ENCODE measurements at places on chromosomes 13 and 19. TPM values are rescaled to one million over a fixed set of nuclear protein-coding genes. Genes with fewer than 3 reads are reported as not detected.

DNA sequence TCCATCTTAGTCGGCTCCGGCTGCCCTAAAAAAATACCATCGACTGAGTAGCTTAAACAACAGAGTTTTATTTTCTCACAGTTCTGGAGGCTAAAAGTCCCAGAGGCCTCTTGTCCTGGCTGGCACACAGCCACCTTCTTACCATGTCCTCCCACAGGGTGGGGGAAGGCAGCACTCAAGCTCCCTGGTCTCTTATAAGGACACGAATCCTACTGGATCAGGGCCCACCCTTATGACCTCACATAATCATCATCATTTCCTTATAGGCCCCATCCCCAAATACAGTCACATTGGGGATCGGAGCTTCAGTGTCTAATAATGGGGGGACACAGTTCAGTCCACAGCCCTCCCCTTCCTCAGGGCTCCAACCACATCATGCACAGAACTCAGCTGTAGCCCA is 2.6 kb upstream of the TUBA3C start:
- no peak for DNase-seq

GRCh38 chr13:21336609-21337349 is 122.3 kb downstream of the ZDHHC20 start:
- no peak for DNase-seq

DNA sequence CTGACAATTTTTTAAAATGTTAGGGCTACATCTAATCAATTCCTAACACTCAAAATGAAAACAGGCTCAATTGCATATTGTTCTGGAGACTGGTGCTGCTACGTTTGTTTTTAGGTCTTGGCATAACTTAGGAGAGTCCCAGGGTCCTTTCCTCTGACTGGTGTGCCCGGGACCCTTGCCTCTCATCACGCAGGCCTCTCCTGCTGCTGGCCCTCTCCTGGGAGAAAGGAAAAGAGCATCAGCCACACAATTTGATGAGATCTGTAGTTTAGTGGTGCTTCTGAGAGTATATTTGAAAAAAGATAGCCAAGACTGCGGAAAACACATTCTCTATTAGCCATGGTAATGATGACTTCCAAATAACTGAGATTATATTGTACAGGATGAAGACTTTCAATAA is 380.0 kb downstream of the KLF12 start:
- DNase-seq: peak; percentile 6

DNA sequence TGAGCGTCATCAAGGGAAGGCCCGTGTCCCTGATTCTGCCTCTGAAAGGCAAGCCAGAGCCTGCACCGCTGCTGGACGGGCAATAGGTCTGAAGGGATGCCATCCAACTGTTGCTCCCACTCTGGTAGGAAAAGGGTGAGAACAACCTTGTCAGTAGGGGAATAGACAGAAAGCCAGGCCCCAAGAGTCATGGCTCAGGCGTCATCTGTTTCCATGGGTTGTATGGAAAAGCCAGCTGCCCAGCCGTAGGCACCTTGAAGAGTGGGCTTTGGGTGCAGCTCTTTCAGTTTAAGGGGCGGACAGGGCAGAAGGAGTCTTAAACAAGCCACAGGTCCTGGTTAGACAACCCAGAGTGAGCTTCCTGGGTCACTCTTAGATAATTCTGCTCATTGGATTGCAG is 66.5 kb downstream of the RNF6 start:
- no peak for DNase-seq

- DNase-seq: peak; percentile 22
Measured at GRCh38 chr19:33905937-33906577, 109.4 kb downstream of the KCTD15 start.

DNA sequence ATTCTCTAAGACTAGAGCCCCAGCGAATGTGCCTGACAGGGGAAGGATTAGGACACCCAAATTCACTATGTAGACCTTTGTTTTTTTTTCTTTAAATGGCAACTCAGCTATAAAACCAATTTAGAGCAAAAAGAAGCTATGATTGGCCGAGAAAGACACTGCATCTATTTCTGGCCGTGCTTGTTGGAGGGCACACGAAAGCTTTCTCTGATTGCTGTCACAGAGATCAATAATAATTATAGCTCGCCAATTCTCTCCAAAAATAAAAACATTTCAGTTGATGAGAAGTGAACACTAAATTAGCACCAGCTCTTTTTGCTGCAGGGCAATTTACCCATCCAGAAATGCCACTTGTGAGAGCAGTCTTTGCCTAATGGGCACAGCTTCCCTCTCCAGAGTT is 31.2 kb downstream of the CBY2 start:
- DNase-seq: no peak

DNA sequence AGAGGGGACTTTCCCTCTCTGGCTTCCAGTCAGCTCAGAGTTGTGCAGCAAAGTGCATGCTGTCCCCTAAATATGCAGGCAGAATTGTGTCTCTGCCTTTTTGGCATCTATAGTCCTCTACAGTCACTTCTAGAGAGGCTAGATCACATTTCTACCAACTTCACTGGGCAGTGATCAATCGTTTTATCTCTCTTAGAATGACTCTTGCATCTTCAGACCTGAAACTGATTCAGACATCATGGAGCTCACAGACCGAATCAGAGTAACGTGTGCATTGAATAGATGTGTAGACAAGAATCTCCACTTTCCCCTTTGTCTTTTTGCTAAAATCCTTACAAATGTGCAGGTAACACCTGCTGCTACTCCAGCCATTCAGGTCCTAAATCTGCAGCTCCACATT is 6.2 kb downstream of the ZNF253 start:
- DNase-seq: no peak

The SERPINE3 gene
- total RNA-seq: not detected

DNA sequence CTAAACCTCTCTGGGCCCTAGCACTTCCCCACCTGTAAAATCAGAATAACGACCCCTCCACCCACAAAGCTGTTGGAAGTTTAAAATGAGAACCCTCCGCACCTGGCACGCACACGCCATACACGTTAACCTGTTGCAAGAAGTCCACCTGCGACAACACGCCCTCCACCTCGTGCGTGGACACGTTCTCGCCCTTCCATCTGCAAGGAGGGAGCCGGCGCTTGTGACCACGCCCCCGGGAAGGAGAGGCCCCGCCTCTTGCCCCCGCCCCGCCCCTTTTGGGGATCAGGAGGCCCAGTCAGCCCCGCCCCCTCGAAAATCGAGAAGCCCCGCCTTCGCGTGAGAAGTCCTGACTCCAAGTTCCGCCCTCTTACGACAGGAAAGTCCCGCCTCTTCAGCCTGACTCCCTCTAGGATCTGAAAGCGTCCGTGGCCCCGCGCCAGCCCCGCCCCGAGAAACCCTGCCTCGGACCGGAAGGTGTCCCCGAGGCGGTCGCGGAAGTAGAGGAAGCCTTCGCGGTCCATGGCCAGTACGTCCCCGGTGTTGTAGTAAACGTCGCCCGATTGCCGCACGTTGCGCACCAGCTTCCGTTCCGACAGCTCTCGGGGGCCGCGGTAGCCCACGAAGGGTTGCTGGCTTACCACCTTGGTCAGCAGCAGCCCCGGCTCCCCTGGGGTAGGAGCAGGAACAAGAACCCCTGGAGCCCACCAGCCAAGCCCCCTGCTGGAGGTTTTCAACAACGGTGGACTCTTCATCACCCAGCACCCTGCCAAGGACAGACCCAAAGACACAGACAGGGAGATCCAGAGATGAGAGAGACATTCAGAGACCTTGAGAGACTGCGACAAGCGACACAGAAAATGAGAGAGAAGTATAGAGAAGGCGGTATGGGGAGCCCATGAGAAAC is 12.5 kb downstream of the SLC27A5 start:
- DNase-seq: peak; percentile 96

DNA sequence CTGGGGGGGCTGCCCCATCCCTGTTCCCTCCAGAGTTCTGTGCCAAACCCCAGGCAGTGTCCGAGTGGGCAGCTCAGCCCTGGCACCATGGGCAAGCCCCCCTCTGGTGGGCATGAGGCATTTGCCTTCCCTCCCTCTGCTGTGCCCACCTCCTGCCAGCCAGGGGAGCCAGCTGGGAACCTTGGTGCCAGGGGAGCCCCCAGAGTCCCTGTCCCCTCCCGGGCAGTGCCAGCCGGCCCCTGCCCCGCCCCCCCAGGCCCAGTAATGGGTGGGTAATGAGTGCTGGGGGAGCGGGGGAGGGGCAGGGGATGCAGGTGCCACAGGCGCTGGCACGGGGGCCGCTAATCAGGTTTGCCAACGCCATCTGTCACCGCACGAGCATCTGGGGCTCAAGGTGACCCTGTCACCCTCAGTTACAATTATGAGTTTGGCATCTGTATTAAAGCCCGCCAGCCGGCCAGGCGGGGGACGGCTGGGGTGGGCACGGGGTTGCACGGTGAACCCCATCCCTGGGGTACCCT is 5.9 kb downstream of the DAND5 start:
- DNase-seq: no peak

The ATP12A gene
- total RNA-seq: not detected

The ITGBL1 gene
- 9.9 TPM for total RNA-seq

DNA sequence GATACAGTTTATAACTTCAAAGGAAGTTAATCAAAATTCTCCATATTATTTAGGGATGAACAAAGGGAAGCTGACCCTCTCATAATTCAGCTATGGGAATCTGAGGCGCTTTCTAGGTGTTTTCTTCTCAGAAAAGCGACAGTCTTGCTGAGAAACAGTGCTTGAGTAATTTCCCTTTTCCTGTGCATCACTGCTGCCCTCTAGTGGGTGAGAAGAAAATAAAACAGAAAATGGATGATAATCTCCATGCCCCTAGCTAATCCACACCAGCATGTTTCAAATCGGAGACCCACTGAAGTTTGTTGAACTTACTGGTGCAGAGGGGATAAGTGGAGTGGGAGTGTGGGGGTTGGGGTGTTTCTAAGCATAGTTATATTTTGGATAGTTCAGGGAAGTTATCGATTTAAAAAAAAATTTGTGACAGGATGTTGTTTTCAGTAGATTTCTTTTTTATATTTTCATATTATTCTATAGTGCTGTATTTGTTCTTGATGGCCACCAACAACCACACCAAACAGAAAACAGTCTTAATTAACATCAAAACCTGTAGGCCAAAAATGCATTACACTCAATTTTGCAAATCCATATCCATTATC is 21.4 kb downstream of the LCP1 start:
- DNase-seq: peak; percentile 69

The EPSTI1 gene
- total RNA-seq: 3.1 TPM

DNA sequence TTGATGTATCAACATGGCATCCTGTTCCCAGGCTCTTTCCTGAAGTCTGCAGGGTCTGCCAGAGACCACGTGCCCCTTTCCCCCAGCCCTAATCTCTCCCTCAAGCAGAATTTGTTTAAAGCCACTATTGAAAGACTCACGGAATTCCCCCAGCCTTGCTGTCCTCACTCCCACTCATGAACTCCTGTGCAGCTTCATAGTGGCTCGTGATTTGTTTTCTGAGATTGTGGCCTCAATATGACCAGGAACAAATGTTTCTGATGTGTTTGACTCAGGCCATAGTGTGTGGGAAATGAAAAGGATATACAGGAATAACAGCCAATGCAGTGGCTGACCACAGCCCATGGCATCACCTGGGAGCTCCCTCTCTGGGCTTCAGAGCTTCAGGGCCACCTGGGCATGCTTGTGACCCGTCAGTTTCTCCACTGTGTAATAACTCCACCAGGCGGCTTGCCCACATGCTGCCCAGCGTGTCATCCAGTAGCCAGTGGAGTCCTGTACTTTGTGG is 8.1 kb upstream of the SERPINE3 start:
- no peak for DNase-seq

The ZIM2 gene
- total RNA-seq: not detected

The CGB1 gene
- not detected for total RNA-seq

The C1QTNF9B gene
- total RNA-seq: not detected

DNA sequence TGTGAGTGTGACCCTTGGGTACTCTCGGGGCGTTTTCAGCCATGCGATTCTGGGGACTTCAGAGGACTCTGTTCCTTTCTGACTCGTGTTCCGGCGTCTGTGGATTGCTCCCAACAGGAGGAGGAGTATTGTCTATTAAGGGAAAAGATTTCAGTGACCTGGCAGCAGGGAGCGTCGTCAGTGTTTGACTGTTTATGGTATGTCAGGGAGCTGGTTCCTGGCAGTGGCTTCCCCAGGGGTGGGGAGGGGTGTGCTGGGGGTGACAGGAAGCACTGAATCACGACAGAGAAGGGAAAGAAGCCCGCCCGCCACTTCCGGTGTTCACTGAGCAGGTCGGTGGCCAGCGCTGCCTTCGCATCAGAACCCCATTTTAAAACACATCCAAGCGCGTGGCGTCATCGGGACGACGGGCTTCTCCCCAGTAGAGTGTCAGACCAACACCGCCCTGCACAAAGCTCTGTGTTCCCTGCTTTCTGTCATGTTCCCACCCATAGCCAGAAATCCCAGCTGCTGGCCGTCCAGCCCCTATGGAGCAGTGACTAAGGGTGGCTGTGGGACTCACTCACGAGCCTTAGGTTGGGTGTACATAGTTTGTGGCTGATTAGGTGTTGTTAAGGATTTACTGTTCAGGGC is 33.8 kb downstream of the COL4A2 start:
- peak; percentile 80 for DNase-seq

DNA sequence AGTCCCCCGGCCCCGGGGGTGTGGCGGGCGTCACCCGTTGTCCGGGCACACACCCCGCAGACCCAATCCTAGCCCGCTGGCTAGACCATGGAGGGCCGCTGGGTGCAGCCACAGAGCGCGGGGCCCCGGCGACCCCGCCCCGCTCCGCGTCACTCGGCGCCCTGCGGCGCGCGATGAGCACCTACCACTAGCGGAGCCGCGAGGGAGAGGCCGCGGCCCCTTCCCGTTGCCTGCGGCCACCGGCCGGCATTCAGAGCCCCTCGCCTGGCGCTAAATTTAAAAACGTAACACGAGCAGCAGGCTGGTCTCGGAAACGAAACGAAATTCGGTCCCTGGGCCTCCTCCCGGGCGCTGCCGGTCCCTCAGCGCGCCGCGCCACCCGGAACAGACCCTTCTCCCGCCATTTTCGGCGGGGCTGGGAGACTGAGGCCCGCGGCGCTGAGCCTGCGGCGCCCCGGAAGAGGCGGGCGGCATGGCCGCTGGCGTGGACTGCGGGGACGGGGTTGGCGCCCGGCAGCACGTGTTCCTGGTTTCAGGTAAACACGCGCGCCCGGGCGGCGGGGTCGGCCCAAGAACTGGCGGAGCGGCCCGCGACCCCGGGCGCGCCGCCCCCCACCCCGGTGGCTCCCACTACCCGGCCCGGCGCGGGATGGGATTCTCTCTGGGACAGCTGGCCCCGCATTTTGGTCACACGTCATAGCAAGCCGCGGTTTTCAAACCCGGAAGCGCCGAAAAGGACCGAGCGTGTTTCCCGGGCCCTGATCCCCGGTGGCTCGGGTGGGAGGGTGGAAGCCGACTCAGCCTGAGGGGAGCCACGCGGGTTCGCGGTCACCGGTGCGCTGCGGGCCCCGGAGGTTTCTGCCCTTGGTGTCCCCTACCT is at the start of gene RNASEH2B:
Gene RNASEH2B, plus strand, starts transcription at position 187 of the 880 bp plus-strand sequence. Its CDS starts 286 bp downstream, at position 473.
- DNase-seq: peak; percentile 47

GRCh38 chr13:91361755-91362271 is 14.3 kb downstream of the MIR17HG start:
- DNase-seq: no peak

- no peak for DNase-seq
Measured at GRCh38 chr13:112696869-112697465, 7.1 kb downstream of the ATP11A start.

GRCh38 chr19:13134626-13135025 is 15.5 kb downstream of the STX10 start:
- DNase-seq: no peak

GRCh38 chr13:59247171-59247570 is 916.6 kb downstream of the DIAPH3 start:
- DNase-seq: peak; percentile 15

The C1QTNF9 gene
- not detected for total RNA-seq
